ENCODE measurements at places on chromosomes 2 and 18.

- DNase-seq: no peak
Measured at GRCh38 chr18:37483221-37483971, 82.2 kb downstream of the CELF4 start.

DNA sequence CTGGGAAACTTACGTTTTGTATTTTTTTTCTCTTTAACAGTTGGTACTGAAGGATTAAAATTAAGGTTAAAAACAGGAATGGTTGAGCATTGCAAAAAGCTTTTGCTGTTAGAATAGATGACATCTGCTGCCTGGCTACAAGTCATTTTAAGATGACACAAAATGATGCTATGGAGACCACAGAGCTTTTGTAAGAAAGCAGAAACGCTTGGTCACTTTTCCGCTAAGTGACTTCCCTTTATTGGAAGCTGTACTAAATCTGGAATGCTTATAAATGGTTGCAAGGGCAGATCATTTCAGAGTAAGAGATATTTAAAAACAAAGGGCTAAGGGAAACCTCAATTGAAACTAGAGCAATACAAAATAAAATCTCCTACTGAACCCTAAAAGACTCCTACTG, 544.0 kb downstream of the STK39 start:
- no peak for DNase-seq

DNA sequence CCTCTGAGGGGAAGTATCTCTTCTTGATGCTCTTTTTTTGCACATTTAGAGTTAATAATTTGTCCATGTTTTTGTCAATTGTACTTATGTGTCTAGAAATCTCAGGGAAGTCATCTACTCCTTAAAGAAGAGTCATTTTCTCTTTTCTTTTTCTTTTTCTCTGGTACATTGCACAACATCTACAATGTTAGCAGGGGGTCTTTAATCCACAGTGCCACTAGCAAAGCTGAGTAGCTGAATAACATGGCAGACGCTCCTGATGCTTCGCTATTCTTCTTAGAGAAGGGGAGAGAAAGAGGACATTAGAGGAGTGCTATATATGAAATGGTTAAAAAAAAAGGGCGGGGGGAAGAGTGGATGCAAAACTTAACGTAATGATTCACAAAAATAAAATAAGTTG, 399.6 kb upstream of the CWC22 start:
- DNase-seq: no peak

DNA sequence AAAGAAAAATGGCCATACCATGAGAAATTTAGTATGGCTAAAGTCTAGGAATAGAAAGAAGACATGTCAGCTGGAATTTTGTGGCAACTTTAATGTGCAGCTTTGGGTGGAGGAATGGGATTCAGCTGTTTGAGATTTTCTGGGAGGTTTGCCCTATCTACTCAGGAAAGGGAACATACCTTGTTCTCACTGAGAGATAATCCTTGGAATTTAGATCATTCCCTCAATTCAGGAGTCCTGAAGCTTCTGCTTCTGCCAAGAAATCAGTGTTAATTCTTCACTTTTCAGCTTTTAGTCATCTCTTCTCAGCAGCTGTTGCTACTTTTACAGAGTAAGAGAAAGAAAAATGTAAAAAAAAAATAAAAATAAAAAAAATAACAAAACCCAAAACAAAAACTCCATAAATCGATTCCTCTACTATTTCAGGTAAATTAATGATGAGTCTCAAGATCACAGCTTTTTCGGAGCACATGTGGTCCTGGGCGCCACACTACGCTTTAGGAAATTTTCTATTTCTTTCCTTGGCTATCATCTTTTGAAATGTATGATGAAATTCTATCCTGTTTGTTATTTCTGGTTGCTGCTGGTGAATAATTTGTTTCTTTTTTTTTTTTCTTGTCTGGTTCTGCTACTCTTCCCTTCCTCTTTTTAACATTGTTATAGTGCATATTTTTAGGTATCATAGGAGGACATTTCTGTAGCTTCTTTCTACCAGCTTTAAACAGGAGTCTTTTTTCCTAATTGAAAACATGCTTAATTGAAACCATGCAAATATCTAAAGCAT, 18.9 kb upstream of the BAZ2B start:
- DNase-seq: no peak

GRCh38 chr2:217756375-217757107, 246.3 kb downstream of the TNS1 start:
- DNase-seq: peak; percentile 89

DNA sequence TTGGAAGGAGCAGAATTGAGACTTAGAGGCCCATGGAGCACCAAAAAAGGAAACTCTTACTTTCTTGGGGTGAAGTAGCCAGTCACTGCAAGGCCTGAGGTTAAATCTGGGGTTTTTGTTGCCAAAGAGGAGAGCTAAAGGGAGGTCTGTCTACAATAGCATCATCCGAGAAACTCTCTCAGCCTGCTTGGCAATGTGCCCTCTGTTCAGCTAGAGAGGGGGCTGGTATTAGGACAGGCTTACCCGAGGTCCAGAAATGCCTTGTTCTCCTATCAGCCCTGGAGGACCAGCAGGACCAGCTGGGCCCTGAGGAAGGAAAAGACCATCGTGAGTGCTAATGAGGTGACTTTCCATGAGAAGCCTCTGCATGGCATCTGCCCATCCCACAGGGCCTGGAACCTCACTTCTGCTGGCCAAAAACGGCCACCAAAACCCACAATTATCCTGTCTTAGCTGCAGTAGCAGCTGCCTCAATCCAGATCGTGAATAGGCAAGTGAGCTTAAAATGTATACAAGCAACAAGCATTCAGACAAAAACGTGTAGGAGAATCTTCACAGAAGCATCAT, 61.6 kb downstream of the COL6A3 start:
- DNase-seq: no peak

- DNase-seq: no peak
Measured at GRCh38 chr2:159185401-159186130, 100.9 kb downstream of the WDSUB1 start.

- DNase-seq: no peak
Measured at GRCh38 chr2:226308986-226309385, 490.6 kb downstream of the IRS1 start.

DNA sequence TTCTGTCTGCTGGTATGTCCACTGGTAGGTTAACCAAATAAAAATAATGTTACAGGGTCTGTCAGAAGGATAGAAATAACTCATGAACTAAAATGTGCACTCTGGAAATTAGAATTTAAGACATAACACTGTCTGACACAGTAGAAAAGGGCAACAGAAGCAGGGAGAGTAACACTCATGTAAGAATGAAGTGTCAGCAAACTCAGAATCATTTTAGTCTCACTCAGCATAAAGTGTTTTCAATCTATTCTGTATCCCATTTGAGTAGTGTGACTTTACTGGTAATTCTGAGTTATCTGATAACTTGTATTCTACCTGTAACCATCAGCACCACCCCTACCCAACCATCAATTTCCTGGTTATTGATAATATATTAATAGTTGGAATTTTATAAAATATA, 68.3 kb downstream of the PIAS2 start:
- no peak for DNase-seq

DNA sequence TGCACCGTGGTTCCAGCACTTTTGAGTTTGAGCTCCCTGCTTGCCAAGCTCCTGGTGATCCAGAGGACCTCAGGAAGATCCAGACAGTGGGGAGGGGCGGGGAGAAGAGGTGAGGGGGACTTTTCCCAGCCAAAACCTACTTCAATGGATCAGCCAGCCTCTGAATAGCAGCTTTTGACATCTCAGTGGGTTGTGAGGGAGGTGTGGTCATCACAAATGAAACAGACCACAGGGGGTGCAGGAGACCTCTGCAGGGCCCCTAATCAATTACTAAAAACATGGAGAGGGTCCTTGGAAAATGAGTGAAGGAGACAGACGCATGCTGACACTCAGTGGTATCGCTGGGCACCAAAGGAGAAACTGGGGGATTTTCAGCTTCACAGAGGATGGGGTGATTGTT, 372.7 kb downstream of the ZNF521 start:
- no peak for DNase-seq

GRCh38 chr18:7562491-7562890, 4.6 kb upstream of the PTPRM start:
- no peak for DNase-seq

DNA sequence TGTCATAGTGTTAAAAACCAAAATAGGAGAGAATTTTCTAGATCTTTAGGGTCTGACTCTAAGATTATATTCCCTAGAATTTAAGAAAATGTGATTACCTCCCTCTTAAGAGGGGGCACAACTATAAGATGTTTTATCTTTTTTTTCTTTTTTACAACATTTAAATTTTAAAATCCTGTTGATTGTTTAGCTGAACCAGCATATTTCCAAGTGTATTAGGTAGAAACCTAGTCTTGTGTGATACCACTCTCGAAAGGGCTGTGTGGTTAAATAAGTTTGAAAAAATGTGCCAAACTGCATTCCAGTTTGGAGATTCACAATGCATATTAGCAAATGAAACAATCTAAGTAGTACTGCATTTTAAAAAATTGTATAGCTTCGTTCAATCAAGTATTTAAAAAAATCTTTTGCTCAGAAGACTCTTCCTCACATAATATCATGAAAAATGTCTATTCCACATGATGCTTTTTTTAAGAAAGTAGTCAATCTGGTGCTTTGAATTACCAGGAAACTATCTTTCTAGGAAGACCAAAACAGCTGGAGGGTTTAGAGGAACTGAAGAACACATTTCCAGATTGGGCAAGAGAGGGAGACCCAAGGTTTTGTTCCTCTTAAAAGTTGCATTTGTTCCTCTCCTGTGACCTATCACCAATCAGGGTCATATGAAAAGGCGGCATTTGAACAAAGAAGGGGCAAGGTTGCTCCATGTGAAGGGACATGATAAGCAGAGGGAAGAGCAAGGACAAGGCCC, 98.8 kb downstream of the DPP4 start:
- no peak for DNase-seq

- no peak for DNase-seq
Measured at GRCh38 chr2:39091543-39091942, 29.3 kb downstream of the SOS1 start.

GRCh38 chr2:23293731-23294130, 91.2 kb upstream of the KLHL29 start:
- DNase-seq: no peak

- DNase-seq: no peak
Measured at GRCh38 chr18:51171223-51171622, 26.3 kb downstream of the MEX3C start.

GRCh38 chr2:8125741-8126711, 555.8 kb upstream of the ID2 start:
- no peak for DNase-seq

- DNase-seq: no peak
Measured at GRCh38 chr2:58057707-58058530, 11.3 kb downstream of the VRK2 start.

GRCh38 chr2:201790291-201790690, 9.6 kb upstream of the ALS2 start:
- DNase-seq: no peak
